ENCODE measurements at places on chromosomes 6 and 20.

DNA sequence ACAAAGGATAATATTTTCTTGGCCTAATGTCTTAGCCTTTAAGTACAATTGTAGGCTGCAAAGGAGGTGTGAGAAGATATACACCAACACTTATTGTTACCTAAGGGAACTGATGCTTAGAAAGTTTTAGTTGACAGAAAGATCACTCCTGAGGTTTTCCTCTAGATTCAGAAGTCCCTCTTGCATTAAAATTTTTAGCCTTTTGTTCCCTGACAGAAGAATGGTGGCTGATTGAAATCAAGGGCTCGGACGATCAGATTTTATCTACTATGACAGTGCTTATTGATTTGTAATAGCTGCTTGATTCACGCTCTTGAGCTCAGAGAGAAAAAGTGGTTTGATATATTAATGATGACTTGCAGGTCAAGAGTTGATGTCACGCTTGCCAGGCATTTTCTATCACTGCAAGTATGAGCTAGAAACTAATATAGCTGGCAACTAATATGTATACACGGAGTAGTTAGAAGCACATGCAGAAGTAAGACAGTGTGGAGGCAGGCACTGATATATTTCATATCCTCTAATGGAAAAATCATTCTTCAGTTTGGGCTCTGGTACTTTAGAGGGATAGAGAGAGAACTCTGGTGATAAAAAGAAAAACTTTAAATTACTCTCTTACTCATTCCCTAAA lies 246.6 kb upstream of the ID4 start:
- no peak for DNase-seq

DNA sequence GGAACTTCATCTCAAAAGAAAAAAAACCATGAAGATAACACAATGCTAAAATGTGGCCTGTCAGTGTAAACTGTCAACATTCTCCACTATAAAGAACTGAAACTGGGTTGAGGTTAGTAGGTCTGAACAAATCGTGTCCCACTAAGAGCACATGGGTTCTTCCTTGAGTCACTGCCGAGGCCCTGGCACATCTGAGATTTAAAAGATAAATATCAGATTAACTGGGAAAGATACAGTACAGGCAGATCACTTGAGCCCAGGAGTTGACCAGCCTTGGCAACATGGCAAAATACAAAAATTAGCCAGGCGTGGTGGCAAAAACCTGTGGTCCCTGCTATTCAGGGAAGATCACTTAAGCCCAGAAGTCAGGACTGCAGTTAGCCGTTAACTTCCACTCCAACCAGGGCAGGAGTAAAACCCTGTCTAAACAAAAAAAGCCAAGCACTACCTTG lies 5.6 kb downstream of the EEF1A1 start:
- no peak for DNase-seq

DNA sequence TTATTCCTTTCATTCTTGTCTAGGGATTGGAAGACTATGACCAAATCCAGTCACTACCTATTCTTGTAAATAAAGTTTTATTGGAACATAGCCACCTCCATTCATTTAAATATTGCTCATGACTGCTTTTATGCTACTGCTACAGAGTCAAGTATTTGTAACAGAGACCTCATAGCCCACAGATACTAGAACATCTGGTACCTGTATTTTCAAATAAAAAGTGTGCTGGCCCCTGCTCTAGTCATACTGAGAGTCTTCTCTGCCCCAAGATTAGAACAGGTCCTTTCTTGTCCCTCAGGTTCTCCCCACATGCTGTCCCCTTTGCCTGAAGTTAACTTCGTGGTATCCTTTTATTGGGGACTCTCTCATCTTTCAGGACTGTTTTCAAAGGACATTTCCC lies 422.3 kb downstream of the CBLN4 start:
- no peak for DNase-seq

- DNase-seq = no peak
These were observed 95.1 kb upstream of the EXOC2 start for GRCh38 chr6:788058-788457.

- DNase-seq = no peak
These were observed 325.6 kb downstream of the UBE3D start for GRCh38 chr6:82740072-82740471.

- no peak for DNase-seq
These were observed 88.7 kb upstream of the PRDM1 start for GRCh38 chr6:105997482-105997881.

- no peak for DNase-seq
These were observed 172.8 kb downstream of the CDKAL1 start for GRCh38 chr6:20706939-20707485.

- DNase-seq = no peak
These were observed 85.7 kb upstream of the AGPAT4 start for GRCh38 chr6:161359618-161359945.

DNA sequence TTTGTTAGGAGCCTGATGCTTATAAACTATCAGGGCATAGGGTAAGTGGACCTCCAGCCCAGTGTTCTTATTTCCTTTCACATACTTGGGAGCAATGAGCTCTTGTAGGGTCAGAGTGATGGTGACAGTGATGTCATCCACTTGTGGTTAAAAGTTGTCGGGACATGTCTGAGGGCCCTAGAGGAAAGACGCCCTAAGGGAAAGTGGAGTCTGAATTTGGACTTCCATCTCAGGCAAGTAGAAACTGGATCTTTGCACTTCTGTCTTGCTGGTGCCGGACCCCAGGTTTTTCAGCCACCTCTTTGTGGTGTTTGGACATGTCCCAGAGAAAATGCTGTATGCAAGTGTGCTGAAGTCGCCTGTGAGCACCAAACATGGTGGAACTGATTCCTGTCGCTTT lies 900.5 kb downstream of the C6orf118 start:
- DNase-seq = no peak

DNA sequence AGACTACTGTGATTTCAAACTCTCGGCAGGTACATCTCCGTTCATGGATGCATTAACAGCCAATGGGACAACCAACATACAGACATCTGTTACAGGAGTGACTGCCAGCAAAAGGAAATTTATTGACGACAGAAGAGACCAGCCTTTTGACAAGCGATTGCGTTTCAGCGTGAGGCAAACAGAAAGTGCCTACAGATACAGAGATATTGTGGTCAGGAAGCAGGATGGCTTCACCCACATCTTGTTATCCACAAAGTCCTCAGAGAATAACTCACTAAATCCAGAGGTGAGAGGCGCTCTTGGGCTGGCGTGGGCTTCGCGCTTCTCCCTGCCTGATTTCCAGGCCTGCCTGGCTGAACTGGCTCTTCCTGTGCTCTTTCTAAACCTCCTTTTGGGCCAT lies 68.4 kb downstream of the RPP40 start:
- DNase-seq = no peak

GRCh38 chr20:33979094-33979493 lies 14.6 kb upstream of the RALY start:
- no peak for DNase-seq

- no peak for DNase-seq
These were observed 126.5 kb downstream of the MYLK4 start for GRCh38 chr6:2624177-2624576.

GRCh38 chr6:88629838-88630494 lies 333.5 kb downstream of the RNGTT start:
- no peak for DNase-seq

DNA sequence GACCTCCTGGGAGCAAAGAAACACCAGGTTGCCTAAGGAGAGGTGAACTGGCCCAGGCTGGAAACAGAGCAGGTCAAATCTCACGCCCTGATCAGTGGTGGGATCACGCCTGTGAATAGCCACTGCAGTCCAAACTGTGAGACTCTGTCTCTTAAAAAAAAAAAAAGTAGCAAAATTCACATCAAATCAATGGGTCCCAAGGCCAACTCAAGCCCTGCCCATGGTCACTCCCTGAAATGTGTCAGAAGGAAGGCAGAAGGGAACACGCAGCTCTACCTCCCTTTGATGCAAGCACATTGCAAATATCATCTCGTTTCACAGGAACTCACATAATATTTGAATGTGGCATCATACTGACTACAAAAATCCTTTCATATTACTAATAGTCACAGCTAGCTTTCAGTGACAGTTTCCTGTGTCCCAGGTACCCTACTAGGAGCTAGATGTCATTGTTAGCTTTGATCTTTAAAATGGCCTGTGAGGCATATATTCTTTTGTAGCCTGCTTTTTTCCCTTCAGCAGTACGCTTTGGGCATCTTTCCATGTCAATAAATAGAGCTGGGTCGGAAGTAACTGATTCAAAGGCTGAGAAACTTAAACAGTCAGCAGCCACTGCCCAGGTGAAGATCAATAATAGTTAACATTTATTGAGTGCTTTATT lies 14.4 kb upstream of the TTPAL start:
- DNase-seq = no peak

- no peak for DNase-seq
These were observed 70.7 kb upstream of the RAB32 start for GRCh38 chr6:146472918-146473317.

- no peak for DNase-seq
These were observed 463.8 kb downstream of the ADGRB3 start for GRCh38 chr6:69098910-69099309.

- no peak for DNase-seq
These were observed 2.4 kb upstream of the SYCP2L start for GRCh38 chr6:10884245-10884972.

DNA sequence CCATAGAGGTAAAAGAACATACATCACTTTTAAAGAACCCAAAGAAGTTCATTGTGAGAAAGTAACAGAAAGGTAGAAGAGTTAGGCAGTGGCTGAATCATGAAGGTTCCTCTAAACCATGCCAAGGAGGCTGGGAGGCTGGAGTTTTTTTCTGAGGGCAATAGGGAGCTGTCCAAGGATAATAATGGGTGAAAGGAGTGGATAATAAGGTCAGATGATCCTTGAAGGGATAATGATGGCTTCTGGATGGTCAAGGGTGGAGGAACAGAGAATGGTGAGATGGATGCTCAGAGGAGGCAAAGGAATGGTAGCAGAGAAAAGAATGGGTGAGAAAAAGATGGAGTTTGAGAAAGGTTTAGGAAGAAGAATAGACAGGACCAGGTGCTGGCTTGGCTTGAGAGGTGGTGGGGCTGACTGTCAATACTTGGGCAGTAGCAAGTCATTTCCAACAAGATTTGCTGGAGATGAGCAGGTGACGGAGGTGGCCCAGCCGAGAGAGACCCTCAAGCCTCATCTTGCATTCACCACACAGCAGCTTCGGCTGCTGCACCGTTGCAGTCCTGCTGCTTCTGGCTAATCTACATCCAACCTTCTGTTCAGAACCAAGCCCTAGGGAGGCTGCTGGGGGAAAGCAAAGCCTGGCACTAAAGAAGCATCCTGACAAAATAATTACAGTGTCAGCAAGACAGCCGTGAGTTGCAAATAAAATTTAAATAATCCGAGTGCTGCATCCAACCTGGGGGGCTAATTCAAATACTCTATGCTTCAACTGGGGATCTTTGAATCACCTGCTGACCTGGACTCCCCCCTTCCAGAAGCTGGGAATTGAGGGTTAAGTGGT lies 131.2 kb upstream of the KCNG1 start:
- no peak for DNase-seq

DNA sequence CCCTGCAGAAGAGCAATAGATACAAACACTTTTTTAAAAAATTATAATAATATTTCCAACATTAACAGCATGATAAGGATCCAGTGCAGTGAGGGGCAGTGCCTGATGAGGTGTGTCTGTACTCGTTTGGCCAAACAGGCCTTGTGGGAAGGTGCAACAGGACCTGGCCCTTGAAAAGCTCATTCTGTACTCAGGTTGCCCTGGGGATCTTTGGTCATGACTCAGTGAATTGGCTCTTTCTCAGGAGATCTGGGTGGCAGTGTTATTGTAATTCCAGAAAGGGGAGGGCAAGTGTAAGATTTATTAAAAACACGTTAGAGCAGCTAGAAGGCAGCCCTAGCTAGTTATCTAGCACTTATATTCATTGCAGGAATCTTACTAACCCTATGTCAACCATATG lies 2.9 kb upstream of the SPINT3 start:
- no peak for DNase-seq

- DNase-seq = no peak
These were observed 16.7 kb downstream of the COL11A2 start for GRCh38 chr6:33175436-33176069.

GRCh38 chr6:87944541-87944954 lies 103.1 kb upstream of the SPACA1 start:
- DNase-seq = peak; percentile 51

DNA sequence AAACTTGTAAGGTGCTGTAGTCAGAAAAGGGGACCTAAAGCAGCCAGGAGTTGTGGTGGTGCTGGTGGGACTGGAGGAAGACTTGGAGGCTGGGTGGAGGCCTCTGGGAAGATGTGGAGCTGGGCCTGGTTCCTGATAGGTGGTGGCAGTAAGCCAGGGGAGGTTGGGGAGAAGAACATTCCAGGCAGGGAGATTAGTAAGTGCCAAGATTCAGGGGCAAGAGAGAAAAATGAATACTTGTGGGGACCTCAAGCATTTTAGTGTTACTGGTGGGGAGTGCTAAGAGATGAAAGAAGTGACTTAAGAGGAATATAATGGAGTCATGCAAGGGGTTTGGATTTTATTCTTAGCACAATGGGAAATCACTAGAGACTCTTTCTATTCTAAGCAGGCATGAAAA lies 79.0 kb upstream of the B3GAT2 start:
- DNase-seq = no peak

- DNase-seq = no peak
These were observed 428.8 kb upstream of the JARID2 start for GRCh38 chr6:14817074-14817473.

DNA sequence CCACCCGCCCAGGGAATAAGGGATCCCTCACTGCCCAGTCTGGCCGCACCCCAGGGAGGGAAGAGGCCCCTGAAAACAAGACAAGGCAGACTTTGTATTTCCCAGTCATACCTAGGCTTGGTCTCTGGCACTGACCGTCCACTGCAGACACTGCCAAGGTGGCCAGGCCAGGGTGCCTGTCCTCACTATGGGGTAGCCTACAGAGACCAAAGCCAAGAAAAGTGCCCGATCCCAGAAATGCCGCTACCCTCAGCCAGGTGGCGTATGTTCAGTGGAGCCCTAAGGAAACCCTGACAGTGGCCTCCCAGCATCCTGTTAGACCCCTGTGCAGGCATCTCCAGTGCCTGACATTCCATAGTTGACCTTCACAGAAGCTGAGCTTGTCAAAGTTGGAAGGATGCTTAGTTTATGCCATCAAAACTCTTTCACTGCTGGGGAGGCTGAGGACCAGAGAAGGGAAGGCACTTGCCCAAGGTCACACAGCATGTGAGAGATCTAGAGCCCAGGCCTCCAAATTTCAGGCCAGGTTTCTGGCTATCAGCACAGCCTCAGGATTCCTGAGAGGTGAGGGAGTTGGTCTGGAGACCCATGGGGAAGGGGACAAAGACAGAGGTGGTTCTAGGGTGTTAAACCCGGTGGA lies 2.5 kb downstream of the SCRT2 start:
- no peak for DNase-seq
